ENCODE measurements at places on chromosomes 2 and 18. TPM values are rescaled to one million over a fixed set of nuclear protein-coding genes. Genes with fewer than 3 reads are reported as not detected.

GRCh38 chr18:77115192-77115953, 17.2 kb downstream of the MBP start:
- no peak for DNase-seq

DNA sequence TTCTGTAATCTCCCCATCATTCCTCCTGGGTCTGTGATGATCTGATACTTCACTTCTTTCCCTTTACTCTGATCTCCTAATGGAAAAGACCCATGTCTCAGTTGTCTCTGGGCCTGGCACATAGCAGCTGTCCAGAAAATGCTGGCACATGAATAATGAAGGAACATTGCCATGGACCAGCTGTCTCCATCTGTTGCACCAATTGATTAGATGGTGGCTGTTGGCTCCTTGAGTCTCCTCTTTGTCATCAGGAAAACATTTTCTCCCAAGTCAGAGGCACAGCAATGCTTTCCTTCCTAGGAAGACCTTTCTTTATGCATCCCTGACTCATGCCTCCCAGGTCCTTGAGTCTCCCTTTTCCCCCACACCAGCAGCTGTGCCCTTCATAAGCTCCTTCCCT, 286.2 kb upstream of the CXCR4 start:
- DNase-seq: no peak

- DNase-seq: no peak
These were observed 40.1 kb downstream of the LIMS1 start for GRCh38 chr2:108574332-108574731.

FBXO36 gene
- polyA plus RNA-seq: 0.56 TPM

Data from CD8-positive, alpha-beta memory T cell (primary cell).